ENCODE measurements at places on chromosomes 2 and 18.

GRCh38 chr2:201769666-201770373 is 10.9 kb downstream of the ALS2 start:
- DNase-seq: no peak

DNA sequence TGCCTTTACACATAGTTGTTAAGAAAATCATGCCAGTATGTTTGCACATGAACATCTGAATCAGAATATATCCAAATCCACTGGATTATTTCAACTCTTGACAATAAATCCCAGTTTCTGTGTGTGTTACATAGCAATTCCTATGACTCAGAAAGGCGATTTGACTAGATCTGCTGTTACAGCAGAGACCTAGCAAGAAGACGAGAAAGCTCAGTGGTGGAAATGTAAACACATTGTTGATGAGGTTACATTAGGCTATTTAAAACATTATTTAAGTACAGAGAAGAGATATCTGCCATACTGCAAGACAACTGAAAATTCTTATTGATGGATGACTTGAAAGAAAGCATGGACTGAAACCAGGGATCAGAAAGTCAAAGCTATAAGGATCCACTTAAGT is 73.0 kb upstream of the SMIM21 start:
- DNase-seq: no peak

- no peak for DNase-seq
Measured at GRCh38 chr2:207157162-207157481, 8.6 kb downstream of the KLF7 start.

GRCh38 chr2:128172191-128172590 is 81.2 kb downstream of the UGGT1 start:
- no peak for DNase-seq

- no peak for DNase-seq
Measured at GRCh38 chr2:200498402-200499162, 11.3 kb downstream of the KCTD18 start.

Measured in stimulated activated CD4-positive, alpha-beta T cell treated with anti-CD3 and anti-CD28 coated beads, Interleukin-1b, Interleukin-23, amount 100 ng/mL, for 1 hour (primary cell).